ENCODE measurements at places on chromosomes 13 and 19.

- DNase-seq = peak; percentile 49
Measured at GRCh38 chr13:111845621-111846351, 221.2 kb upstream of the SOX1 start.

DNA sequence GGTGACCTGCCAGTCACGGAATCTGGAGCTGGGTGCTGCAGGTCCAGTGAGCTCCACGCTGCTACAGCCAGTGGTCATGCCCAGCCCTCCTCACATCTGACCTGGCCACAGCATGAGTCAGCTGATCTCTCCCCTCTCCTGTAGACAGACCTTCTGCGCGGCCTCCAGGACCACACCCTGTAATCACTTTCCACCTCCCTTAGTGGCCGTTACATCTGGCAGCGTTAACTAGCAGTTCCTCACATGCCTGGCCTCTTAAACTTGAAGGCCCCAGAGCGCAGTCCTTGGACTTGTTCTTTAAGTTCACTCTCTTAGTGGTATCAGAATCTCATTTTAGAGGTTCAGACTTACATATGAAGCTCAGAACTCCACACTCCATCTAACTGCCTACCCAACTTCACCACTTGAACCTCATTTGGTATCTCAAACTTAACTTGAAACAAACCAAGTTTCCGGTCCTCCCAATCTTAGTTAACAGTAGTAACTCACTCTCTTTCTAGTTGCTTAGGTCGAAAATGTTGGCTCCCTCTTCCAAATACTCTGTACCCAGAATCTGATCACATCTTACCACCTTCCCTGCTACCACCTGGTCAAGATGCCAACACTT, 22.7 kb downstream of the MIPEP start:
- DNase-seq = no peak

GRCh38 chr19:47013041-47013517, 6.6 kb upstream of the NPAS1 start:
- DNase-seq = peak; percentile 51

GRCh38 chr13:100515410-100515800, 73.2 kb downstream of the GGACT start:
- no peak for DNase-seq

DNA sequence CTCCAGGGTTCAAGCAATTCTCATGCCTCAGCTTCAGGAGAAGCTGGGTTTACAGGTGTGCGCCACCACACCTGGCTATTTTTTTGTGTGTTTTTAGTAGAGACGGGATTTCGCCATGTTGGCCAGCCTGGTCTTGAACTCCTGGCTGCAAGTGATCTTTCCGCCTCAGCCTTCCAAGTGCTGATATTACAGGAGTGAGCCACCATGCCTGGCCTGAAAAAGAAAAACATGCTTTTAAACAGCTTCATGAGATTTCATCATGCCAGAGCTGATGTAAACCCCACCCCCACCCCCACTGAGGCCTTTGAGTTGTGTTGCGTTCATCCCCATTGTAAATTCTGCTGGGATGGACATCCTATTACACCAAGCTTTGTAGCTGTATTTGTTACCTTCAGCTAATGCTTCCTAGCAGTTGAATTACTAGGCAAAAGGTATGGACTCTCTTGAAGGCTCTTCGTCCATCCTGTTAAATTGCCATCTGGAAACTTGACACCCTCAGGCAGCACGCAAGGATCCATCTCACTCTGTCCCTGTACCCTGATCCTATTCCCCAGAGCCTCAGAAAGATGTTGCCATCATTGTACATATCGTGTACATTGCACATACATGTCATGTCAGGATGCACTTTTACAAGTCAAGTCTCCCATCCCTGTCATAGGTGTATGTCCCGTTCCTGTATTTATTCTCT, 47.3 kb downstream of the NFIX start:
- DNase-seq = no peak

DNA sequence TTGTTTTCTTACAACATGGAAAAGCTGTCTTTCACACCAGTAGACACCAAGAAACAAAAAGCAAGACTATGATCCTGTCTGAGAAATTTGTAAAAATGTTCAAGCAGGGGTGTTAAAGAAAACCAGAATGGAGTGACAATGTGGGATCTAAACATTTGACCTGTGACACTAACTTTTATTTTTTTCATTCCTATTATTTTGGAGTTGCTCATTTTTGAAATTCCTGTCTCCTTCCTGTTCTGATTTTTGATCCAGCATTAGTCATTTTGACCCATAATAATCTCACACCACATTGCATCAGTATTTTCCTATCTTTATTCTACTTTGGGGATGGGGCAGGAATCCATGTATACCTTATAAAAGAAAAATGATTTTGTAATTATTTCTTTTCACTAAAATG, 164.2 kb downstream of the DLEU7 start:
- no peak for DNase-seq

DNA sequence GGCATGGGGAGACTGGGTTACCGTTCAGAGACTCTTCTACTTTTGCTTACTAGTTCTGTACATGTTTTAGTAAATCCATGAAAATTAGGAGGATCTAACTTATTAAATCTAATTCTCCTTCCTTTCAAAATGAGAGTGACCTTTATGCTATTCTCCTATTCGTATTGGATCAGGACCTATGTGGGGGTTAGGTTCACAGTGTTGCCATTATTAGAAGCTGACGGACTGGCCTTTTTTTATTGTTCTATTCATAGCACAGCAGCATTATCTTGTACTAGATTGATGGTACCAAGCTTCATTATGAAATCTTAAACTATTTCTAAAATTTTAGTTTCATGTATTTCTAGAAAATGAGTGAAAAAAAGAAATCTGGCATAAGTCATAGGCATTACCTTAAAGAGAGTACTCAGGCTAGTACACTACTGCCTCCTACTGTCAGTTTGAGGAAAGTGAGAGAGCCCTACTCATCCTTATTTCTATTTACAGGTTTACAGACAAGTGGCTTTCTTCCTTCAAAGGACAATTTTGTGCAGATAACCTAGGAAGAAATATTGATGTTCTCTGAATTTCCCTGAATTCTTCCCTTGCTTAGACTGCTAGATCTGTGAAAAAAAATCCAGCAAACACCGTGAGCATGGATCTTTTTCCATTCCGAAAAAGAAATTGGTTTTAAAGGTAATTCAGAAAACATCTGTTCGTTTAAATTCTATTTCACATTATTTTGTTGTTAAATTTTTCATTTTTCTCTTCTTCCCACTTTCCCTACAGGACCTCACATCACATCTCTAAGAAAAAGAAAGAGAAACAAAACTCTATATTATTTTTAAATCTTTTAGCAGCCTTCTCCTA, 485.5 kb downstream of the DIAPH3 start:
- peak; percentile 67 for DNase-seq

- DNase-seq = no peak
Measured at GRCh38 chr13:65032825-65033224, 2197.3 kb downstream of the PCDH9 start.

- DNase-seq = no peak
Measured at GRCh38 chr19:13633522-13633922, 127.2 kb upstream of the CACNA1A start.

DNA sequence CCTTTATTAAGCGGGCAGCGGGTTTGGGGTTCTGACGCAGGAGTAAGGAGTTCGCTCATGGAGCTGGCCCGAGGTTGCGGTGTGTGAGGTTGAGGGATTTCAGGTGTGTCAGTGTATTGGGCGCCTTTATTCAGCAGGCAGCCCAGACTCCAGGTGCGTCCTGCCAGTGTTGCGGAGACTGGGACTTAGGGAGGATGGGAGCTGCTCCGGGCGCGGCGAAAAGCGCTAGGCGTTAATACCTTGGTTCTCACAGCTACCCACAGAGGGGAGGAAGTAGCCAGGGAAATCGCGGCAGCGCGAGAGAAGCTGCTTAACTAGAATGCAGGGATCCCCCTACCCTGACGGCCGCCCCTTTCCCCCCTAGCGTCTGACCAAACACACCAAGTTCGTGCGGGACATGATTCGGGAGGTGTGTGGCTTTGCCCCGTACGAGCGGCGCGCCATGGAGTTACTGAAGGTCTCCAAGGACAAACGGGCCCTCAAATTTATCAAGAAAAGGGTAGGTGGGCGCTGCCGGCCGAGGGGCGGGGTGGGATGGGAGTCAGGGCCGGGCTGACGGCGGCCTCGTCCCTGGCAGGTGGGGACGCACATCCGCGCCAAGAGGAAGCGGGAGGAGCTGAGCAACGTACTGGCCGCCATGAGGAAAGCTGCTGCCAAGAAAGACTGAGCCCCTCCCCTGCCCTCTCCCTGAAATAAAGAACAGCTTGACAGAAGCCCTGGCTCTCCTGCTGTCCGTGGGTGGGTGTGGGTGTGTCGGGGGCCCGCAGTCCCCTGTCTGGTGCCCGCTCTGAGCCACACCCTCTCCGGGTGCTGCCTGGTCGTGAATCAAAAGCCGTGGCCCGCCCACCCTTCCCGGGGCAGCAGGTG, 1.1 kb downstream of the RPL36 start:
- peak; percentile 16 for DNase-seq

All from NCI-H1092 treated with DMSO at 0.1 percent for 48 hours (cell line).